ENCODE measurements at places on chromosomes 2 and 18. TPM values are rescaled to one million over a fixed set of nuclear protein-coding genes. Genes with fewer than 3 reads are reported as not detected.
A peak's percentile ranks its signal among the peaks of the same experiment; 100 is the strongest.

- DNase-seq = peak; percentile 88
Observed at GRCh38 chr18:79522451-79523205, 126.9 kb downstream of the NFATC1 start.

- DNase-seq = peak; percentile 87
Observed at GRCh38 chr2:96527286-96528005, 9.1 kb upstream of the ARID5A start.

- no peak for DNase-seq
Observed at GRCh38 chr2:172358691-172359556, 68.5 kb upstream of the ITGA6 start.

GRCh38 chr2:8565399-8566154 lies 116.3 kb upstream of the ID2 start:
- no peak for DNase-seq

Gene POMC
- total RNA-seq = 5.1 TPM

Gene CCDC68
- not detected for total RNA-seq

DNA sequence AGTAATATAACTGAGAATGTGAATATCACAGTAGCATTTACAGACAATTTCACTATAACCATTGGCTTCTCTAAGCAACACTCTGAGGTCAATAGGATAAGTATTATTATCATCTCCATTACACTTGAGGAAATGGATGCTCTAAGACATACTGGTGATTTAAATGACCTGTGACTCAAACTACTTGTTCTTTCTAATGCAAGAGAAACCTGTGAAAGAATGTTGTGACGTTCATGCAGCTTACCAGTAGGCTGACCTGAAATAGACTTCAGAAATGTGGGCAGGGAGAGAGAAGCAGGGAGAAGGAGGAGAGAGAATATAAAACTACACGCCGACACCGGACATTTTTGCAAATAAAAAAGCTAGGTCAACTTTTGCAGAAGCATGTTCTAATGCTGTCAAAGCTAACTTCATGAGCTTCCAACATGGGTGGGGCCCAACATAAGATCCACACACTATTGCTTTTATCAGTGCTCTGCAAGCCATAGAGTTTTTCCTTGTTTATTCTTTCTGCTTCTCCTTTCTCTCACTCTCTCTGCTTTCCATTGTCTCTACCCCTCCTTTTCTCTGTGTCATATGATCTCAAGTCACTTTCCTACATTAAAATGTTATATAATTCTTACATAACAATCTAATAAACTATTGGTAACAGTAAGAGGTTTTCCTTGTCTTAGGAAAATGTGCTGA lies 217.6 kb upstream of the FN1 start:
- DNase-seq = no peak

Gene PPP3R1
- total RNA-seq = 73.7 TPM

- DNase-seq = no peak
Observed at GRCh38 chr2:10873790-10874437, 37.8 kb upstream of the KCNF1 start.

DNA sequence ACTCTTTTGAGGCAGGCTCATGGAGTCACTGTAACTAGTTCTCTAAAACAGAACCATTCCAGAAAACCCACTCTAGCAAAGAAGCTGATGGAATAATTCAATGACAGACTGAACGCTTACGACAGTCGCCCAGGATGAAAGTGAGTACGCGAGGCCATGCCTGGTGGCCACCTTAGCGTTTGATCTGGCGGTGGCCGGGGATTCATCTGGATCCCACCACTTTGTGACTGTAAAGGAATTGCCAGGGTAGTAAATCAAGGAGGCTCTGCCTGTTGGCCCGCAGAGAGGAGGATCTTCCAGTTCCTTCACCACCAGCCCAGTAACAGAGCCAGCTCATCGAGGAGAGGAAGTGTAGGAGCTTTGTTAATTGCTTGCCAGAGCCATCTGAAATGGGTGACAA lies 34.6 kb downstream of the GREB1 start:
- no peak for DNase-seq

Gene MRPL30
- total RNA-seq = 34.2 TPM

DNA sequence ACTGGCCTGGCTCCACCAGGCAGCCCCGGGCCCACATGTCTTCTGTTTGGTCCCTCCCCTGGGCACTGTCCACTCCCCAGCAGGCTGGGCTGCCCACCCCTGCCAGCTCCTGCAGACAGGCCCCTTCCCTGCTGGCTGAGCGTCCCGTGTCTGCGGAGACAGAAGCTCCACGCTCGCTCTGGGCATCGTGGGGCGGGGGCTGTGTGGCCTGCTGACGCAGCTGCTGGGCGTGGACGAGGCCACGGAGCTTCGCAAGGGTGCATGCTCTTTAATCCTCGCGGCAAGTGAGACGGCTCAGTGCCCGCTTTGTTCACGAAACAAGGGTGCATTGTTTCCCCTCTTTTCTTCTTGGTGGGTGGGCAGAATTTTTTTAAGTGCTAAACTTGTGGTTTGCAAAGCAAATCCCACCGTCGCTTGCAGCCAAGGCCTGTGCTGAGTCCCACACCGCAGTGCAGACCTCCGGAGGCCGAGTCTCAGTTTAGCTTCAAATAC lies 132.8 kb upstream of the CTDP1 start:
- DNase-seq = no peak

Gene LOXHD1
- total RNA-seq = 0.11 TPM

DNA sequence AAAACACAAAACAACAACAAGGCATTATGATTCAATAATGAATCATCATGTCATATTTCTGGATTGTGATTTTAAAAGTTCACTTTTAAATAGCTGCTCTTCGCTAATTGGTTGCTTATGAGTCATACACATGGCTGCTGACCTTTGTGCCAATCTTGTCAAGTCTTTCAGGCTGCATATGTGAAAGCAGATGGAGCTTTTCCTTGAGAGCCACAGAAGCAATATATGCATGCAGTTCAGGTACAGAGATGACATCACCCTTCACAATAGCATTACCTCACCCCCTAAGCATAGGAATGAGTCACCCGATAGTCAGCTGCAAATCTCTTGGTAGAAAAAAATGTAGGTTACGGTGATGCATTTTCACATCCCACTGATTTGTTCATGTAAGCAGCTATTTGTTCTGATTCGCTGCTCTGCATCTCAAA lies 27.2 kb downstream of the EIF2AK3 start:
- peak; percentile 73 for DNase-seq

Gene GKN2
- total RNA-seq = not detected

Gene APLF
- 2.9 TPM for total RNA-seq

DNA sequence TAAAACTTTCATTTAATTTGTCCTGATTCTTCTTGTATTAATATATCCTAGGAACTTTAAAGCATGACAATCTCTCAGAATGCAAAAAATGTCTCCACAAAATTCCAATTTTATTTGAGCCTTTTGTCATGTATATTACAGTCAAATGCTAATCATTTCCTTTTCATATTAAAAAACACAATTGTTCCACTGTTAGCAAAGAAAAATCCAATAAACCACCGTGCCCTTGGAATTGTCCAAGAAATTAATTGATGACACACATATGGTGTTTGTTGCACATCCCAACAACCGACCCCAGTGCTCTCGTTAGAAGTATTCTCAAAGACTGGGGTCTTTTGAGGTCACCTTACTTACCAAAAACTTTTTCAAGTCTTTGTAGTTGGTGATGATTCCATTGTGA lies 28.1 kb downstream of the GFPT1 start:
- no peak for DNase-seq

DNA sequence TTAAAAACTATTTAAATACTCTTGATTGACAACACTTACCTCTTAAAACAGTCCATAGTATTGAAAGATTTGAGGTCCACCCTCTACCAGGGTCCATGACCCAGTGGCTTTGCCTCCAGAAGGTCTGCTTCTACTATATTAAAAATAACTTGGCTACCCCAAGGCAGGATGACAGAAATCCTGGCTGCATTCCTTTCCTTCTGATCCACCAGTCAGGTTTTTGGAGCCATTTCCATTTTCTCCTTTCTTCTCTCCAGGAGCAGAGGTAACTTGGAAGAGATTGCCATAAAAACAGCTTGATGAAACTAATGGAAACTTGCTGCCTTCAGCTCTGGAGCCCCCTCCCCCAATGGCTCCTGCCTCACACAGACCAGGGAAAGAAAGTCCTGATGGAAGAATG lies 2.6 kb upstream of the FAM171B start:
- DNase-seq = no peak

DNA sequence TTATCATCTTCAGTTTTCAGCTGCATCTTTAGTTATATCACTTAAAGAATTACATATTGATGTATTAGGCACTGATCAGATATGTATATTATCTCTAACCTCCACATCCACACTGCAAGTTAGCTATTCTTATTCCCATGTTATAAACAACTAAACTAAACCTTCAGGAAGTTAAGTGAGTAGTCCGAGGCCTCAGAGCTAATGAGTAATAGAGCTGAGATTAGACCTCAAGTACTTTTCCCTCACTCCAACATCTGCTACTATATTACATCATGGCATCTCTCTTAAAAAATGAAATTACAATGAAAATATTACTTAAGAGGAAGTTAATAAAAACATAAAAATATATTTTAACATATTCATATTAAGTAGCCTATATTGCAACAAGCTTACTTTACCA lies 183.6 kb upstream of the MAP2 start:
- DNase-seq = no peak

GRCh38 chr18:49531678-49532153 lies 30.1 kb upstream of the LIPG start:
- no peak for DNase-seq
